Neural crest cell (in vitro differentiated cells): ENCODE measurements at places on chromosomes 5 and 9. TPM values are rescaled to one million over a fixed set of nuclear protein-coding genes. Genes with fewer than 3 reads are reported as not detected.

GRCh38 chr5:56710826-56711590, 104.3 kb upstream of the MAP3K1 start:
- H3K4me1 ChIP-seq = no peaks in the 10 kb centered on the region
- no peaks in the 10 kb centered on the region for H3K36me3 ChIP-seq
- DNase-seq = no peak
- H3K27me3 ChIP-seq = no peaks in the 10 kb centered on the region

DNA sequence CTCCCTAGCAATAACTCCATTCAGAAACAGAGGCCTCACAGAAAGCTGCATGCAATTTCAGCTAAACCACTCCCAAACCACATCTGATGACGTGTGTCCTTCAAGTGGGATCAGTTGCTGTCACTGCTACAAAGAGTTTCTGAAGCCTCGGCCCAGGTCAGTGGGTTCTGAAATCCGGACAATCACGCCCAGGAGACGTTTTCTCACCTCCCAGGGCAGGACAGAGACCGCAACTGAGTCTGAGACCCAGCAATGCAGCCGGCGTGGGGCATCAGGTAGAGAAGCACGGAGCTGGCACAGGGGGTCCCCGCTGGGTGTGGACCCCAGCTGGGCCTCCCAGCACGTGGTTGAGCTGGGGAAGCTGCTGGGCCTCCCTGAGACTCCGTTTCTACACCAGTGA, 2.6 kb upstream of the UBE2QL1 start:
- no peaks in the 10 kb centered on the region for H3K36me3 ChIP-seq
- peaks cover 11% of the 10 kb centered on the region for H3K4me1 ChIP-seq
- H3K4me3 ChIP-seq = no peak overlapping the region
- peaks cover 64% of the 10 kb centered on the region for H3K27me3 ChIP-seq

The PCDHA12 gene
- total RNA-seq = 5.5 and 6.6 TPM in 2 replicates

The C5orf47 gene
- not detected in 2 replicates for total RNA-seq

The PCDHGB6 gene
- 53.6 and 53.7 TPM in 2 replicates for total RNA-seq
